ENCODE measurements at places on chromosomes 16 and 17.

- DNase-seq = no peak
These were observed 482 bp downstream of the IRF8 start for GRCh38 chr16:85899444-85899843.

GRCh38 chr17:37693328-37693727 lies 50.1 kb upstream of the DDX52 start:
- no peak for DNase-seq

- DNase-seq = peak; percentile 88
These were observed at the start of gene EDC4 for GRCh38 chr16:67872631-67873434. Gene EDC4 (plus strand): TSS chr16:67873052. CDS start chr16:67873262, 210 bp downstream.

GRCh38 chr16:82991966-82992675 lies 365.4 kb downstream of the CDH13 start:
- DNase-seq = no peak

DNA sequence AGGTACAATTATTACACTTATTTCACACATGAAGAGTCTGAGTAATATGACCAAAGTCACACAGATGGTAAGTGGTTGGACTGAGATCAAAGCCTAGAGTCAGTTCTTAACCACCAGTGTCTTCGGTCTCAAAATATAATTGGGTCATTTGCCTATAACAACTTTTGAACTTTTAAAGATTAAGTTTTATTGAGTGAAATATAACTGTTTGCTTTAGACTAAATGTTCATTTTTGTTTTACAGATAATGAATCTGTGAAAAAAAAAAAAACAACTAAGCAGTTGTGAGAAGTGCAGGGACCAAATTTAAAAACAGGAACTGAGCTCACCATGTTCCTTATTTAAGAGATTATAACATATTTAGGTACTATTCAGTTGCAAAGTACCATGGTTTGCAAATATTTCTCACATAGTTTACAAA lies 150.1 kb downstream of the ITFG1 start:
- DNase-seq = no peak

DNA sequence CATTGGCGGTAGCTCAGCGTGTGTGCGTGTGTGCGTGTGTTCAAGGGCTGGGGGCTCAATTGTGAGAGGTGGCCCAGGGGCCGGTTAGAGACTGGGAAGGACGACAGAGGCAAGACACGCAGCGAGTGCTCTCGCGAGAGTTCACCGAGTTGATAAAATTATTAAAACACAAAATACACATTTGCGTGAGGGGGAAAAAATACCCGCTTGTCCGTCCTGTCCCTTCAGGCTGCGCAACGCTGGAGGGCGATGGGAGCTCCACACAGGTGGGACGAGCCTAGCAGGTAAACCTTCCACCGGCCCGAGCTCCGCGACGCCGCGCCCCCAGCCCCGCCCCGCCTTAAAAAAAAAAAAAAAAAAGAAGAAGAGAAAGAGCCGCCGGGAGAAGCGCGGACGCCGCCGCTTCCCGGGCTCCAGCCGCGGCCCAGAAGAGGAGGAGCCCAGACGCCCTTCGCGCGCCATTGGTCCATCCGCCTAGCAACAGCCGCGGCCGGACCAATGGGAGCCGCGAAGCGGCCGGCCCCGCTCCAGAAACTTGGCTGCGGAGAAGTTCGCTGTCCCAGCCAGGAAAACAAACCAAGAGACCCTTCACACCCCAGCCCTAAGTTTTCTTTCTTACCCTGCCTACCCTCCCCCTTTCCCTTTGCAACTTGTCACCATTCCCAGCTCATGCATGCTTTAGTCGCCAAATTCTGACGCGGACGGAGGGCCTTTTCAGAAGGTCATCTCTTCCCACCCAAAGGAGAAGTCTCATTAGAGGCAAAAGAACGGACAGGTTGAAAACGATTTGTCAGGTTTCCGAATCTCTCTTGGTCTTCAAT lies 169.9 kb upstream of the MAF start:
- DNase-seq = peak; percentile 91

DNA sequence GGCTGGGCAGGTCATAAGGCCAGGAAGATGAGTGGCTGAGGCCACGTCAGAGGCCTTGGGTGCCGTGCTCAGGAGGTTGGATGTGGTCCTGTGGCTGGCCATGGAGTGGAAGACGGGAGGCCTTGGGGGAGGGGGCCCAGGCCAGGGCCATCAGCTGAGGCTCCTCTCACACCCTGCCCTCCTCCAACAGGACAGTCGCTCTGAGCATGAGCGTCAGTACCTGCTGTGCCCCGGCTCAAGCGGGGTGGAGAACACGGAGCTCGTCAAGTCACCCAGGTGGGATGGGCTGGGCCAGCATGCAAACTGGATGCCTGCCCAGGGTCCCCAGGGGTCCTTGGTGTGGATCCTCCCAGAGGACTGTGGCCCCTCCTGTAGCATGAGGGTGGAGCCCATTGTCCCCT lies 19.2 kb downstream of the POLR3E start:
- no peak for DNase-seq

GRCh38 chr17:37478187-37478586 lies 11.5 kb upstream of the DUSP14 start:
- DNase-seq = peak; percentile 37

- peak; percentile 61 for DNase-seq
These were observed 2.7 kb downstream of the CENPX start for GRCh38 chr17:82019690-82020571.

DNA sequence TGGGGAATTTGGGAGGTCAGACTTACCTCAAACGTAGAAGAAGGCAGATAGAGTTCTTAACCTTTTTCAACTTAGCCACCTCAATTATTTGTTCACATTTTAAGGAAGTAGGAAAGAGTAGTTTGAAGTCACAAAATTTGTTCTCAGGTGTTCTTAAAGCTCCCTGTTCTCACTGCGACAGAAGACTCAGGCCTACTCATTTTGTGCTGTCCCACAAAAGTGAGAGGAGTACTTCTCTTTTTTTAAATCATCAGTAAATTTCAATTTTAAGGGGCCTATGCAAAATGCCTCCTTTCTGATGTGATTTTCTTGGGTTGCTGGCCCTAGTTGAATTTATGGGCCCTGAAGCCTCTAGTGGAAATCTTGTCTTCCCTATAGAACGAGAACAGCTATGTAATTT lies 133.4 kb downstream of the MAP2K6 start:
- DNase-seq = no peak

DNA sequence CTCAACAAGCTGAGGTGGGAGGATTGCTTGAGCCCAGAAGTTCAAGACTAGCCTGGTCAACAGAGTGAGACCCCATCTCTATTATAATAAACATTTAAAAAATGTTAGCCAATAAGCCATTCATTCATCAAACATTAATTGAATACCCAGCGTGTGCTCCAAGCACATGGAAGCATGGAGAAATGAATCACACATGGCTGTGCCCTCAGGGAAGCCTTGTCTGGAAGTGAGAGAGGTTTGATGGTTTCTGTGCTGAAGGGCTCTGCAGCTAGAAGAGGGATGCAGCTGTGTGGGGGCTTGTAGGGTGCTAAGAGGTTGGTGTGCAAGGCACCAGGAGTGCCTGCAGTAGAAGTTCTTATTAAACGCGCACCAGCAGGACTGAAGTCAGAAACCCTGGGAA lies 11.2 kb downstream of the CYB5D2 start:
- no peak for DNase-seq

- DNase-seq = no peak
These were observed 683.1 kb upstream of the SALL1 start for GRCh38 chr16:51834133-51834532.

DNA sequence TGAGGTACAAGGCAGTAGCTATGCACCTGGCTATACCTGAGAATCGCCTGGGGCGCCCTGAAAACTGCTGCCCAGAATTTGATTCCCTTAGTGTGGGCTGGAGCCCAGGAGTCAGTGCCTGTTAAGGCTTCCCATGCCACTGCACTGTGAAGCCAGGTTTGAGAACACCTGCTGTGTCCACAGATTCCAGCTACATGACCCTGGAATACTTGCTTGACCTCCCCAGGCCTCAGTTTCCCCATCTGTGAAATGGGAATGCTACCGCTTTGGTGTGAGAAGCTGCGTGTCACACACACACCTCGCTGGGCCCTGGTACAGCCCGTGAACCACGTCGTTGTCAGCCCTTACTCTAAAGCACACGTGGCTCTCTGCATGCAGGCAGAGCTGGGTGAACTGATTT lies 271.0 kb downstream of the C16orf95 start:
- no peak for DNase-seq

- peak; percentile 56 for DNase-seq
These were observed 19.7 kb downstream of the GOSR2 start for GRCh38 chr17:46942441-46943217.

- DNase-seq = no peak
These were observed 17.1 kb downstream of the C16orf82 start for GRCh38 chr16:27083861-27084261.

DNA sequence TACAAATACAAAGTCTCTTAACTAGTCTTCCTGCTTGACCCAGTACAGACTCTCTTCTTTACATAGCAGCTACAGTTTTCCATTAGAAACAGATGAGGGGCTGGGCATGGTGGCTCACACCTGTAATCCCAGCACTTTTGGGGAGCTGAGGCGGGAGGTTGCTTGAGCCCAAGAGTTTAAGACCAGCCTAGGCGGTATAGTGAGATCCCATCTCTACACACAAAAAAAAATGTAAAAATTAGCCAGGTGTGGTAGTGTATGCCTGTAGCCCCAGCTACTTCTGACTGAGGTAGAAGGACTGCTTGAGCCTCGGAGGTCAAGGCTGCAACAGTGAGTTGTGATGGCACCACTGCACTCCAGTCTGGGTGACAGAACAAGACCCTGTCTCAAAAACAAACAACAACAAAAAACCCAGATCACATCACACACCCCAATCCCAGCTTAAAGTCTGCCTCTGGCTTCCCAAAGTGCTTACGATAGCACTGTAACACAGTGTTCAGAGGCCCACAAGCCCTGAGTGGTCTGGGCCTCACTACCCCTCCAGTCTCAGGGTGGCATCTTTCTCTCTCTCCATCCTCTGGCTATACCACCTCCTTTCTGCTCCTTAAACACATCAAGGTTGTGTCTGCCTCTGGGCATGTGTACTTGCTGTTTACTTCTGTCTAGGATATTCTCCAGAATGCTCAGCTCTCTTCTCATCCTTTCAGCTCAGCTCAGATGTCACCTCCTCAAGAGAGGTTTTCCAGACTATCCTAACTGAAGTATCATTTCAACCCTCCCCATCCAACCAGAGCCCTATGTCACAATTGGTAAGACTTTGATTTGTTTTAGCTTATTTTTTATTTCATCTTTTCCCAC lies 4.0 kb downstream of the MMD start:
- DNase-seq = no peak

DNA sequence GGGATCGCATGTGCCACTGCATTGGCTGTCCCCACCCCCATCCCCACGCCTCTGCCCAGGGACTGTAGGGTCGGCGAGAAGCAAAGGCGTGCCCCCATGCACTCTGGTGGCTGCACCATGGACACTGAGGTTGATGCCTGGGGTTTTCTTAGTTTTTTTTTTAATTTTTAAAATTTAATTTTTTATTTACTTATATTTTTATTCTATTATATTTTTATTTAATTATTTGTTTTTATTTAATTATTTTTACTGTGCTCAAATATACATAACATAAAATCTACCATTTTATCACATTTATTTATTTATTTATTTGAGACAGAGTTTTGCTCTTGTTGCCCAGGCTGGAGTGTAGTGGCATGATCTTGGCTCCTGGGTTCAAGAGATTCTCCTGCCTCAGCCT lies 57.4 kb downstream of the SOCS3 start:
- no peak for DNase-seq

DNA sequence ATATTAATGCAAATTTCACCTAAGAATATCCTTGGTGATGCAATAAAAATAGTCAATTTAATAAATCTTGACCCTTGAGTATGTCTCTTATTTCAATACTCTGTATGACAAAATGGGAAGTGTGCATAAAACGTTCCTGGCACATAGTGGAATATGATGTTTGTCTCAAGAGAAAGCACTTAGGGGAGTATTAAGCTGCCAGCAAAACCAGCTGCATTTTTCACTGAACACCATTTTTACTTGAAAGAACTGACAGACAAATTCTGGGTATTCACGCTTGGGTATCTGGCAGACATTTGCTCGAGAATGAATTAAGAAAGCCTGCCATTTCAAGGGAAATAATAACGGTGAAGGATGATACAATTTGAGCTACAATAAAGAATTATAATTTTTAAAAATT lies 364.8 kb downstream of the SOX9 start:
- no peak for DNase-seq

- DNase-seq = no peak
These were observed 31.7 kb downstream of the GSPT1 start for GRCh38 chr16:11884035-11884434.

DNA sequence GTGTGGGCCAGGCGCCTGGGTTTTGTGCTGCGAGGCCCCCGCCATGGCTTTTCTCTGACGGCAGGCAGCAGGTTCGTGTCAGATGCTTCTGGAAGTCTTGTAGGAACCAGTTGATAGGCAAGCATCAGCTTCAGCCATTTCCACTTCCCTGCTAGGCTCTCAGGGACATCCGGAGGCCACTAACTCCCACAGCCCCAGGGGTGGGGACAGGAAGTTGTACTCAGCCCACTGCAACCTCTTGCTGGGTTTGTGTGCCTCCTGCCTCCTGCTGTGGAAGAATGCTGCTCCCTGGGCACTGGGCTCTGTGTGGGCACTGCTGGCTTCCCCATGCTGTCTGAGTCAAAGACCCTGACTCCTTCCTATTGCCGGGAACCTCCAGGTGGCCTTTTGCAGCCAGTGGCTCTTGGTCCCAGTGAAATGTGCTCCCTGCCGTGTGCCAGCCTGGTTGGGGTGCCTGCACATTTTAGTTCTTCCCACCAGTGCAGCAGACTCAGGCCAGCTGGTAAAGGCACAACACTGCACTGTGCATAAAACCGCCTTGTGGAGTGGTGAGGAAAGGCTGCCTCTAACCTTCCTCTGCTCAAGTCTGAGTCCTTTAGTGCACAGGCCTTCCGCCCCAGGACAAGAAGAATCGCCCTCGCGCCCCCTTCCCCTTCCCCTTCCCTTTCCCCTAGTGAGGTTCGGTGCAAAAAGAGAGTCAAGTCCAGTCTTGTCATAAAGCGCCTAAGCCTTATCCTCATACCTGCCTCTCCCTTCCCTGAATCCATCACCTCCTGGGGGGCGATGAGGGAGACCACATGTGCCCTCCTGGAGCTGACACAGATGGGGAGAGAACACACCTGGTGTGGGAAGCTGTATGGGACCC lies 16.6 kb downstream of the LDHD start:
- peak; percentile 59 for DNase-seq

DNA sequence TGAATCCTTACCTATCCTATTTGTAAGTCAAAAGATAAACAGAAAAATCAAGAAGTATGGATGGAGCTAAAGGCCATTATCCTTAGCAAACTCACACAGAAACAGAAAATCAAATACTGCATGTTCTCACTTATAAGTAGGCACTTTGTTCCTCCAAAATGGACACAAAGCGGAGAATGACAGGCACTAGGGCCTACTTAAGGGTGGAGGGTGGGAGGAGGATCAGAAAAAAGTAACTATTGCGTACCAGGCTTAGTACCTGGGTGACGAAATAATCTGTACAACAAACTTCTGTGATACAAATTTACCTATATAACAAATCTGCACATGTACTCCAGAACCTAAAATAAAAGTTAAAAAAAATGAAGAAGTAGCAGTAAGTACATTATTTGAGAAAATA lies 164.3 kb downstream of the PARN start:
- DNase-seq = no peak

GRCh38 chr17:64535357-64535756 lies 28.6 kb downstream of the CEP95 start:
- DNase-seq = no peak

GRCh38 chr17:17142556-17142955 lies 63.6 kb downstream of the PLD6 start:
- no peak for DNase-seq

Data from heart left ventricle (tissue), 16 donors.